ENCODE measurements at places on chromosomes 2 and 18.

DNA sequence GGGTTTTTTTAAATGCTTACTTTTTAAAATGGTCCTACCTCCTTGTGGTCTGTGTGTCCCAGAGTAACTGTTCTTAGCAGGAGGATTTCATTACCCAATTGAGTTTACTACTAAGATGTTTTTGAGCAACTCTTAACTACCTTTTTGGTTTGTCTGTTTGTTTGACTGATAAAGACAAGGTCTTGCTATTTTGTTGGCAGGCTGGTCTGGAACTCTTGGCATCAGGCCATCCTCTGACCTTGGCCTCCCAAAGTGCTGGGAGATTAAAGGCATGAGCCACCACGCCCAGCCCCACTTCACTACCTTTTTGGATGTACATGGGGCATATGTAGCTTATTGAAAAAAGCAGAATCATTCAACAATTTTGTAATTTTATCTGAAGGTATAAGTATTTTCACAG lies 14.9 kb downstream of the MRPS9 start:
- DNase-seq, result no peak

DNA sequence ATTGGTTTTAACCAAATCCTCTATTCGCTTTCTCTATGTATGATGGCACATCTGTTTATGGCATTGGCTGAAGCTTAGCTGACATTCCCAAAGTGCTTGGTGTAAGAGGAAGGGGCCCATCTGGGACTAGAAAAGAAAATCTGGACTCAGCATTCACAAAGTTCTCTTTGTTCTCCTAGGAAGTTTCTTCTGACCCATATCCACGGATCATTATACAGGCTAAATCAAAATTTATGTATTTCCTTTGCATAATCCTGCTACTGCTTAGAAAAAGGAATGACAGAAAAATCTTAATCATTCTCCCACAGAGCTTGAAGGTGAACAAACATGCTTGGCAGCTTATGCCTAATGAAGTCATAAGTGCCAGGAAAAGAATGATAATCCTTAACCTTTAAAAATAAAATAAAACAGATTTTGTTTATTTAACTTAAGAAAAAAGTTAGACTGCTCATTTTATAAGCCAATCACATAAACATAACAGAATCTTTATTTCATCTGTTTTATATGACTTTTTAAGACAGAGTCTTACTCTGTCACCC lies 88.4 kb downstream of the NYAP2 start:
- DNase-seq, result no peak

DNA sequence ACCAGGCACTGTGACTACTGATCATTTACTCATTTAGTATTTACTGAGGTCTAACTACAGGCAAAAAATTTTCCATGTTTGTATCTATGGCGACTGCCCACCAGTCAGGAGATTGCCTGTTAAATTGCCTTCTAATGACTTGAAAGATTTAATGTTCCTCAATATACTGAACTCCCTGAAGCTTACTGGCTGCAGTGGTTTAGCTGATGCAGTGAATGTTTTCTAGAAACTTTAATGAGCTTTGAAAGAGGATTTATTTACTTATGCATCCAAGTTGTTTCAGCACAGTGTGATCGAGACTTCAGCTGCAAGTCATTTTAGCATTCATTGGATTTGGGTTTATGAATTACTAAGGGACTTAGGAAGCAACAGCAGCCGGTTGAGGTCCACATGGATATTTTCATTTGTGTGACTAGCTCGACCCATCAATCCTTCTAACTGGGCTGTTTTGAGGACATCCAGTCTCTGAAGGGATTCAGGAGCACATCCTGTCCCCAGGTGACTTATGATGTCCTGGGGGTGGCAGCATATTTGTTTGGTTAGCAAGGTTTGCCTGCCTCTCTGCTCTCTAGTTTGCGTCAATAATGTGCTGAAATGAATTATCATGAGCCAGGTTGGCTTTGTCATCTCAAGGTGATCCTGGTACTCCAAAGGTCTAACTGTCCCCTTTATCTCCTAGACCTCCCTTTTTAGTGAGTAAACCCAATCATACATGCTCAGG lies 26.8 kb downstream of the ACMSD start:
- DNase-seq, result no peak

GRCh38 chr2:2763351-2764000 lies 432.4 kb upstream of the MYT1L start:
- DNase-seq, result no peak

GRCh38 chr2:54370405-54371104 lies 85.6 kb upstream of the SPTBN1 start:
- DNase-seq, result no peak
